NCI-H460 (cell line): ENCODE measurements at places on chromosomes 1 and 21. TPM values are rescaled to one million over a fixed set of nuclear protein-coding genes. Genes with fewer than 3 reads are reported as not detected.

DNA sequence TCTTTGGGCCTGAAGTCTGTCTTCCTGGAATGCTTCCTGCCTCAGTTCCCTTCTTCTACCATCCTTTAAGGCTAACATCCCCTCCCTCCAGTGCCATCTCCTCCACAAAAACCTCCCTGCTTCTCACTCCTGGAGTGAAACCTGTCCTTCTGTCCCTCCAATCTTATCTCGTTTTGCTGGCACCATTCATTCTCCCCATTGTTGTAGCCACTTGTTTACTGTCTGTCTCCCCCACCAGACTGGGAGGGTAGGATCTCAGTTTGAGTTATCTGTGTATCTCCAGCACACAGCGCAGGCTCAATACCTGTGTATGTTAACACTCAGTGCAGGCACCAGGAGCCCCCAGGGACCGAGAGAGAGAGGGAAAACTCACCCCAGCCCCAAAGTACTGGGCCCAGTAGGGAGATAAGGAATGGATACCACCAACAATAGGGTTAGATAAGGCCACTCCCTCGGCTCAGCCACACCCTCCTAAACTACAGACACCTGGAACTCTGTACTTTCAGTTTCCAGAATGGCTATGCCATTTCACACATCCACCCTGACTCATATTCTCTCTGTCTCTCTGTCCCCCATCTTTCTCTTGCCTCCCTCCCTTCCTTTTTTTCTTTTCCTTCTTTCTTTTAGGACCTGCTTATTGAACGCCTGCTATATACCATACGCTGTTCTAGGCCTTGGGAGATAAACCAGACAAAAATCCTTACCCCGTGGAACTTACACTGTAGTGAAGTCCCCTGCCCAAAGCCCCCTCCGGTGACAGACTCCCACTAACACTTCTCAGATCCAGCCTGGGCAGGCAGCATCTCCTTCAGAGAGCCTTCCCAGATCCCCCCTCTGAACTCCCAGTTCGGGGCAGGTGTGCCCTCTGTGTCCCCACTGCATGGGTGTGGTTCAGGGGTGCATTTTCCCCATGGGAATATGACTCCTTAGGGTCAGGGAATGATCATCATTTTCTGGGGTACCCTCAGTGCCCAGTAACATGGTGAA lies 3.3 kb upstream of the SSBP3 start:
- no peak for DNase-seq

GRCh38 chr1:174039027-174039426 lies 16.9 kb upstream of the RC3H1 start:
- no peak for DNase-seq

- no peak for DNase-seq
Observed at GRCh38 chr1:198151688-198152087, 5.1 kb upstream of the NEK7 start.

DNA sequence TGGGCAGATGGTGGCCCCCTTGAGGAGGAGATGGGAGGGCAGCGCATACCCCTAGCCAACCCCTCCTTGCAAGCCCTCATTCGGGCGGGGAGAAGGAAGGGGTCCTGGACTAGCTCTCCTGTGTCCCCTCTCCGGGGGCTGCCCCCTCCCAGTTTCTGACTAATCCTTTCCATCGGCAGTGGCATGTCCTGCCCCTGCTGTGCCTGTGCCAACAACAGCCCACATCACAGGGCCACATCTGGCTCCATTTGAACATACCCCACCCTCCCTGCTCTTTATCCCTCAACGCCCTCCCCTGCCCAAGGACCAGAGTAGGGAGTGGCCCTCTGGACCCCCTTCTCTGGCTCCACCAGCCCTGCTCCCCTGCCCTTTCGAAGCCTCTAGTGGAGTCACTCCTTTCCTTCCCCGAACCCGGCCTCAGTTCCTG lies 11.0 kb upstream of the LMNA start:
- no peak for DNase-seq

GRCh38 chr1:209617755-209618154 lies 34.2 kb downstream of the CAMK1G start:
- no peak for DNase-seq

GRCh38 chr1:111888740-111889376 lies 100.6 kb downstream of the KCND3 start:
- DNase-seq, result no peak

GRCh38 chr1:236581528-236581927 lies 22.8 kb downstream of the HEATR1 start:
- no peak for DNase-seq

DNA sequence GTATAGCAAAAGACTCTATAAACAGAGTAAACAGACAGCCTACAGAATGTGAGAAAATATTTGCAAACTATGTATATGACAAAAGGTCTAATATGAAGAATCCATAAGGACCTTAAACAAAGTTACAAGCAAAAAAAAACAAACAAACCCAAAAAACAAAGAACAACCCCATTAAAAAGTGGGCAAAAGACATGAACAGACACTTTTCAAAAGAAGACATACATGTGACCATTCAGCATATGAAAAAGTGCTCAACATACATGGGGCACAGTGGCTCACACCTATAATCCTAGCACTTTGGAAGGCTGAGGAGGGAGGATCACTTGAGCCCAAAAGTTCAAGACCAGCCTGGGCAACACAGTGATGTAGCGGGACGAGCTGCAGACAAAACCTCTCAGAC lies 17.9 kb upstream of the OR2B11 start:
- no peak for DNase-seq

GRCh38 chr1:74824497-74825107 lies 91.7 kb downstream of the TYW3 start:
- no peak for DNase-seq

DNA sequence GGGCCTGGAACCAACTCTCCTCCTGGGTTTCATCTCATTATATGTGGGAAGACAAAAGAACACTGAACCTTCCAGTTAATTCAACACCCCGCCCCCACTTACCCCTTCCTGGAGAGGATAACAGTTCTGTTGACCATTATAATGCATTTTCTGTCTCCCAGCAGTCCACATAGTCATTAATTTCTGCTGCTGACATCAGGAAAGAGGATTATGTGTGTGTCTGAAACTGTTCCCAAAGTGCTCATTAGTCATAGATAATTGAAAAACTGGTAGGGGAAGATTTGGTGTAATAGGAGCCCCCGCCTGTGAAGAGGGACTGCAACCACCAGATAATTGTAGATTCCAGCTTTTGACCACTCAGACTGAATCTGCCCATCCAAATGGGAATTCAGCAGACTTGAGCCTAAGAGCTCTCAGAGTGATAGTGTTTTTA lies 208.7 kb downstream of the FGGY start:
- no peak for DNase-seq

Gene MPL
- not detected in 2 replicates for total RNA-seq

Gene OR2T6
- total RNA-seq, result not detected in 2 replicates

- no peak for DNase-seq
Observed at GRCh38 chr1:93631626-93632365, 49.8 kb downstream of the BCAR3 start.

Gene GCSAML
- not detected in 2 replicates for total RNA-seq

Gene RAB42
- total RNA-seq, result 0.46 and 1.4 TPM in 2 replicates

Gene KRTAP21-2
- not detected in 2 replicates for total RNA-seq

DNA sequence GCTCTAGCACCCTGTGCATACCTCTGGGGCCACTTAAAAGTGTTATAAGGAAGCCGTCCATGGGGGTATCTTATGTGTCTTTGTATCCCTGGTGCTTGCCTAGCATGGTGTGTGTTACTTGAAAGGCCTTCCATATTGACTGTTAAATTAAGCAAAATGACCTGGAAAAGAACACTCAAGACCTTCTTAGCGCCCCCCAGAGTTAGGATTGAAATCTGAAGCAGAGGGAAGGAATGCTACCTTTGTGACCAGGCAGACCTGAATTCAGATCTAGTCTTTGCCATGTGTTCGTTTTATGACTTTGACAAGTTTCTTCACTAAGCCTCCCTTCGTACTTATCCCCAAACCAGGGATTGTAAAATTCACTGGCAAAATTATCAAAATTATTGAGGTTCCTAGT lies 59.9 kb downstream of the SLC22A15 start:
- no peak for DNase-seq

Gene SLC22A15
- 0.14 and 0.42 TPM in 2 replicates for total RNA-seq

Gene SPRR1B
- total RNA-seq, result not detected in 2 replicates

DNA sequence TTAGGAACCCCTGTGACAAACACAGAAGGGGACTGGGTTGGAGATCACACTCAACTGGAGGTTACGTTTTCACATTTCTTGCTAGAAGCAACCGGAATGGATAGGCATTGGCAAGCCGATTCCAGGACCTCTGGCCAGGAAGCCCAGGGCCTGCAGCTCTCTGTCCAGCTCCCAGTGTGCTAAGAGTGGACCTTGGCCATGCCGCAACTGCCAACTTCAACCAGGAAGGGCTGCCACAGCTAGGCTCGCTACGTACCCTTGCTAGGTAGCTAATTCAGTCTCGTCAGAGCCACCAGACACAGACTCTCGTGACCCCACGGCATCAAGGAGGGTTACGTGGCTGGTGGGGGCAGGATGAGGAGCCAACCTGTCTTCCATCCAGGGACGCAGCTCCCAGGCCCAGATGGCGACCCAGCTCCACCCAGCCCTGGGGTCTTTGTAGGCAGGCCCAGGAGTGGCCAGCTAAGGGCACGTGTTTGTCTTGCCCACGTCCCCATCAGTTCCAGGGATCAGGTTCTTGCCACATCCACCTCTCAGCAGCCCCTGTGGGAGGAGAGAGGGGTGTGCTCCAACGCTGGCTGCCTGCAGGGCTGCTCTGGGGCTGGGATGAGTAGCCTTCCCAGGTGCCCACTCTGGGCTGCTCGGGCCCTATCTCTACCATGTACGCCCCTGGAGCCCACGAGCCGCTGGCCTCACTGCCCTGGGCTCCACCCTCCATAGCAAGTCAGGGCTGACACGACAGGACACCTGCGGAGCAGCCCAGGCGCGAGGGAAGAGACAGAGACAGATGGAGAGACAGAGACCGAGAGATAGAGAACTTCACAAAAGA lies 39.2 kb downstream of the UBE2G2 start:
- no peak for DNase-seq

Gene MTX1
- 69.7 and 72.8 TPM in 2 replicates for total RNA-seq

DNA sequence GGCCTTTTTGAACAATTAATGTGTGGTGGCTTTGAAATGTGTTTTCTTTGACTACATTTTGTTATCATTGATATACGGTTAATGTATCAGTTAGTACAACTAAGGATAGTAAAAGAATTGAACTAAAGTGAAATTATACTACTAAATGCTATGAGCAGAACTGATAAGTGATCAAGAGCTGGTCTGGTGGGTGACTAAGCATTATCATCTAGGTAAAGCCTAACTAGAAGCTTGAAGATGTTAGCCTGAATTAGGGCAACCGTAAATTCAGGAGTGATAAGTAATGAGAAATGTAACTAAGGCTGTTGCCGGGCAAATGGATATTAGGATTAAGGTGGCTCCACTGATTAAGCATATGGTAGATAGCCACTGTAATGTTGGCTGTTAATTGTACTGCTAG lies 16.0 kb upstream of the GCLM start:
- no peak for DNase-seq

Gene SH2D5
- total RNA-seq, result 0.87 and 0.92 TPM in 2 replicates

- DNase-seq, result no peak
Observed at GRCh38 chr1:231134624-231135023, 27.2 kb upstream of the TRIM67 start.

GRCh38 chr1:19617376-19617775 lies 26.7 kb upstream of the NBL1 start:
- DNase-seq, result no peak

Gene KHDC4
- total RNA-seq, result 64.7 and 86.5 TPM in 2 replicates

- DNase-seq, result no peak
Observed at GRCh38 chr1:112308716-112309115, 87.3 kb upstream of the CTTNBP2NL start.

DNA sequence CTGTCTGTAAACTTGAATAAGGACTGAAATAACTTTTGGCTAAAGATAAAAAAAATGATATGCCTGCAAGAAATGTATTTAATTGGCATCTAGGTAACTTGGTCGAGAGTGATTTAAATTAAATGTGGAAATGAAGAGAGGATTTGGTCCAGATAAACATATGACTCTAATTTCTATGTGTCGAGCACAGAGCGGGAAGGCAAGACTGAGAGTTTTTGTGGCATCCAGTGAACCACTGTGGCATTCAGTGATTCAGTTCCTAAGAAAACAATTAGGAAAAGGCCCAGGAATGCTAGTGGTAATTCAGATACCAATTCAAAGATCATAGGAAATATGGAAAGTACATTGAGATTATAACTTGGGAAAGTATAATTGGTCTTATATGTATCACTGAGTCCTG lies 39.6 kb downstream of the PDE4B start:
- no peak for DNase-seq

- DNase-seq, result no peak
Observed at GRCh38 chr1:174480324-174480723, 32.6 kb downstream of the GPR52 start.

DNA sequence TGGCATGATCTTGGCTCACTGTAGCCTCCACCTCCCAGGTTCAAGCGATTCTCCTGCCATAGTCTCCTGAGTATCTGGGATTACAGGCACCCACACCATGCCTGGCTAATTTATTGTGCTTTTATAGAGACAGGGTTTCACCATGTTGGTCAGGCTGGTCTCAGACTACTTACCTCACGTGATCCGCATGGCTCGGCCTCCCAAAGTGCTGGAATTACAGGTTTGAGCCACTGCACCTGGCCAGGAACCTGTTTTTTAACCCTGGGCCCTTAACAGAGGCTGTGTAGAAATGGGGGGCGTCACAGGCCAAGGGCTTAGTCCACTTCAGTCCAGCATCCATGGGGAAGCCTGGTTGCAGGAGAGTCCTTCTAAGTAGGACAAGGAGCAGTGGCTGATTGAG lies 9.3 kb downstream of the FBLIM1 start:
- no peak for DNase-seq

- no peak for DNase-seq
Observed at GRCh38 chr1:219900201-219900600, 28.2 kb downstream of the SLC30A10 start.

Gene SYT14
- total RNA-seq, result under 0.01 and 0.06 TPM in 2 replicates

Gene APOBEC4
- total RNA-seq, result not detected in 2 replicates

DNA sequence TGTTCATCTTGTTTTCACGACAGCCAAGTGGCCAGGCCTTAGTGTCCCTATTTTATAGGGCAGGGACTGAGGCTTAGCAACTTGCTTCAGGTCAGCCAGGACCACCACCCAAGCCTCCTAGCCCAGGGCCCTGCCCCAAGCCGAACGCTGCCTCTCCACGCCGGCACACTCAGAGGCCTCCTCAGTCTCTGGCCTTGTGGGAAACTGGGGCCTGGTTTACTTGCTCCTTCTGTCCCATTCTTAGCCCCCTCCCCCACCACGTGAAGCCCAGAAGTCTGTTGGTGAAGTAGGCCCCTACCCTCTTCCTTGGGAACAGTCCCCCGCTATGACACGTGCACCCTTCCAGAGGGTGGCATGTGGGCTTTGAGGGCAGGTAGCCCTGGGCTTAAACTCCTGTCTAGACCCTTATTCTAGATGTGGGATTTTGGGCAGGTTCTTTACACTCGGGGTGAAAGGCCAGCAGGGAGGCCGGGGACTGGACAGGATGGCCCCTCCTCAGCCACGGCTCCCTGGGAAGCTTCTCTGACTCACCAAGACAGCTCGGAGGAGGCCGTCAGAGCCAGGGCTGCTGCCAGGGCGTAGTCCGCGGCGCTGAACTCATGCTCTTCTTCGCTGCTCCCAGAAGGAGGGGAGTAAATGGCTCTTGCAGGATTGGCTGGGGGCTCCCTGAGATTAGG lies 4.3 kb downstream of the MYOM3 start:
- DNase-seq, result peak; percentile 50
